ENCODE measurements at places on chromosomes 6 and 20. TPM values are rescaled to one million over a fixed set of nuclear protein-coding genes. Genes with fewer than 3 reads are reported as not detected.

Gene SPEF1
- total RNA-seq = 0.15 TPM

Gene MTFR2
- total RNA-seq = 9.2 TPM

Gene COL12A1
- 152 TPM for total RNA-seq

Gene RIN2
- 18.2 TPM for total RNA-seq

Gene EPHA7
- 0.34 TPM for total RNA-seq

Gene FERMT1
- 4.9 TPM for total RNA-seq

Gene CDH22
- total RNA-seq = not detected

Gene EZR
- 76.7 TPM for total RNA-seq

Gene CLVS2
- total RNA-seq = not detected

Gene RSPO4
- total RNA-seq = not detected

Gene ZCCHC3
- 16.2 TPM for total RNA-seq

Gene CST5
- not detected for total RNA-seq

Gene DUSP22
- total RNA-seq = 10.8 TPM

Gene LHFPL5
- not detected for total RNA-seq

Gene DCDC2
- total RNA-seq = not detected

Gene SLC16A10
- under 0.01 TPM for total RNA-seq

Gene ELOVL2
- total RNA-seq = under 0.01 TPM

Gene PGM3
- total RNA-seq = 60.9 TPM

Gene ZNF343
- total RNA-seq = 5.0 TPM

Gene PCSK2
- total RNA-seq = not detected

Gene FOXQ1
- total RNA-seq = 0.45 TPM

Gene DEFB110
- total RNA-seq = not detected

Gene SUMO4
- total RNA-seq = not detected

Gene OARD1
- total RNA-seq = 8.8 TPM

Gene SLC22A2
- not detected for total RNA-seq

Gene FGD2
- not detected for total RNA-seq

Gene PROKR2
- not detected for total RNA-seq

Gene SLC17A9
- 21.3 TPM for total RNA-seq

Gene C6orf163
- 0.34 TPM for total RNA-seq

Gene KCNG1
- total RNA-seq = 51.0 TPM

Gene PPP1R14C
- not detected for total RNA-seq

Gene ECT2L
- total RNA-seq = not detected

Gene PGC
- not detected for total RNA-seq

Gene OR2B6
- not detected for total RNA-seq

Gene HLA-DOA
- total RNA-seq = not detected

Gene TMC2
- total RNA-seq = not detected

Gene SERINC3
- 87.3 TPM for total RNA-seq

Gene SLC12A5
- not detected for total RNA-seq

Gene LY86
- total RNA-seq = not detected

Gene TTK
- total RNA-seq = 43.0 TPM

Gene OR2H2
- not detected for total RNA-seq

Gene EPPIN
- not detected for total RNA-seq

Gene FNDC11
- 0.50 TPM for total RNA-seq

Gene TP53TG5
- not detected for total RNA-seq

Gene VIP
- total RNA-seq = not detected

Gene UBE2C
- 225 TPM for total RNA-seq
